Activated T-helper 17 cell treated with anti-CD3 and anti-CD28 coated beads, Interleukin-2, amount 50 U/mL, for 72 hours (primary cell): ENCODE measurements at places on chromosomes 1 and 21.
A peak's percentile ranks its signal among the peaks of the same experiment; 100 is the strongest.

GRCh38 chr1:196685506-196685905 is 33.7 kb downstream of the CFH start:
- ATAC-seq: no peak

GRCh38 chr21:20377250-20377649 is 621.0 kb upstream of the NCAM2 start:
- no peak for ATAC-seq

- no peak for ATAC-seq
These were observed 24.2 kb upstream of the SLFNL1 start for GRCh38 chr1:41045740-41046139.

GRCh38 chr1:82487778-82488177 is 687.0 kb downstream of the ADGRL2 start:
- no peak for ATAC-seq

DNA sequence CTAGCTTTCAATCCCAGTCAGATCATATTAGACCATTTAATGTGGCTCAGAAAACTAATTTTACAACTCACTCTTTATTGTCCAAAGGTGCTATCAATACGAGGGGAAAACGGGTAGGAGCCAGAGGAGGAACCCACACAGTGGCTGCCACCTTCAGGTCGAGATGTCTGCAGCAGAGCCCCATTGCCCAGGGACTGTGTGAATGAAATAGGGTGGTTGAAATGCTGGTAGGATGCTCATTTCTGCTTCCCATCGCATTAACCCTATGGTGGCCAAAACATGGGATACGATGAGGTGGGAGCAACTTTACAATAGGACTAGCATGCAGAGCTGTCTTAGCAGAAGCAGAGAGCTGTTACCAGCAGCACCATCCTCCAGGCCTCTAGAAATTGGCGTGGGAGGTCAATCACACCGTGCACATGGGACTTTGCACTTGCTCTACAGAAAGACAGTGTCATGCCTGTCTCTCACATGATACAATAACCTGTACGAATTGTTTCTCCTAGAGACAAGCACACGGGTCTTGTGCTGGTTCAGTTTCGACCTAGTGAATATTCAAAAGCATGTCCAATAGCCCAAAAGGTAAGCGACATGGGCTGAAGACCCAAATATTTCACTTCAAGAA is 69.5 kb upstream of the DESI2 start:
- no peak for ATAC-seq

DNA sequence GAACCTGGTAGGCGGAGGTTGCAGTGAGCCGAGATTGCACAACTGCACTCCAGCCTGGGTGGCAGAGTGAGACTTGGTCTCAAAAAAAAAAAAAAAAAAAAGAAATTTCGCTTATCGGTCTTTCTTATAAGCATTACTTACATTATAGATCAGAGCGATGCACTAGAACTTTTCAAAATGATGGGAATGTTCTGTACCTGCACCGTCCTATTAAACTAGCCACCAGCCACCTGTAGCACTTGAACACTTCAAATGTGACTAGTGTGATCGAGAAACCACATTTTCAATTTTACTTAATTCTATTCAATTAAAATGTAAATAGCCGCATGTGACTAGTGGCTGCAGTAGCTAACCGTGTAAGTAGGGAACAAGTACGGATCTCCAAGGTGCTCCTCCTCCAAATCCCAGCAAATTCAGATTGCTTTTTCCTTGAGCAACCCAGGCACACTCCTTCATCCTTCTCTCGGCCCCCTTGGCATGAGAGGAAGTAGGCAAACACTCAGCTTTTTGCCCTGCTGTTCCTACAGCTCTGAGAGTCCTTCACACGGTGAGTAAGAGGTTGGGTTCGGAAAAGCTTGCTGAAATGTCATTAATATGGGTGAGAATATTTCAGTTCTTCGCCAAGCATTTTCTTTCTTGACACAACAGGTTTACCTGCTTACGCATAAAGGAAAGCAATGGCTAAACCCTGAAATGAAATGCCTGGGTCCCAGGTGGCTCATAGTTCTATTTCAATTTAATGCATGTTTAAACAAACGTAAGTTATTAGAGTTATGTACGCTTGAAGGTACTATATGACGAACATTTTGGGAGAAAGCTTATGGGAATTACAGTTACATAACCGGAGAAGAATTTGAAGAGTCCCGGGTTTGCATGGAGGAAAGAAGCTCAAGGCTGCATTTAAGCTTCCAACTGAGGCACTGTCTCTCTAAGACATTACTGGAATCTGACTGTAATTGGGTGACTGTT is 69.5 kb upstream of the HUNK start:
- no peak for ATAC-seq

DNA sequence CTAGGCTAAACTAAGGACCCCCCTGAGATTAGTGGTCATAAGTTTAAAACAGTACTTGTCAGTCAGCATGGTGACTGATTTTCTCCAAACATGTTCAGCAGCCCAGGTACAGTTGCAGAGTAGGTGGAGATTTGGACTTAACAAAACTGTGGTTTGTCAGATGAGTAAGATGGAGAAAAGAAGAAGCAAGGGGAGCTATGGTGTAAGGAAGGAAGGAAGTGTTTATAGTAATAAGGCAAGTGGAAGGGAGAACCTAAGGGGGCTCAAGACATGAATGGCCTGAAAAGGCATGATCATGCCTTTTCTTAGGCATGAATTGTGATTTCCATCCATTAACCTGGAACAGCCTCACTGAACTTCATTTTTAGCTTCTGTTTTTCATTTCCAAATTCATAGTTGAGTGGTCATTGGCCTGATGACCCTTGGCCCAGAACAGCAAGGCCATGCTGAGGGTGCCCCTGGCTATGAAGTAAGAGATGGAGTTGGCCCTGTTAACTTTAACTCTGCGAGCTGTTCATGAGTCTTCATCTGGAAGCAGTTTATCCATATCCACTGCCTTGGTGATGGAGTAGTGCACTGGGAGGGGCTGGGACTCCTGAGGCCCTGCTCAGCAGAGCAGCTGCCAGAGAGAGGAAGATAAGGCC is 60.7 kb downstream of the LRRC8D start:
- ATAC-seq: peak; percentile 94
